ENCODE measurements at places on chromosomes 3 and 15.

DNA sequence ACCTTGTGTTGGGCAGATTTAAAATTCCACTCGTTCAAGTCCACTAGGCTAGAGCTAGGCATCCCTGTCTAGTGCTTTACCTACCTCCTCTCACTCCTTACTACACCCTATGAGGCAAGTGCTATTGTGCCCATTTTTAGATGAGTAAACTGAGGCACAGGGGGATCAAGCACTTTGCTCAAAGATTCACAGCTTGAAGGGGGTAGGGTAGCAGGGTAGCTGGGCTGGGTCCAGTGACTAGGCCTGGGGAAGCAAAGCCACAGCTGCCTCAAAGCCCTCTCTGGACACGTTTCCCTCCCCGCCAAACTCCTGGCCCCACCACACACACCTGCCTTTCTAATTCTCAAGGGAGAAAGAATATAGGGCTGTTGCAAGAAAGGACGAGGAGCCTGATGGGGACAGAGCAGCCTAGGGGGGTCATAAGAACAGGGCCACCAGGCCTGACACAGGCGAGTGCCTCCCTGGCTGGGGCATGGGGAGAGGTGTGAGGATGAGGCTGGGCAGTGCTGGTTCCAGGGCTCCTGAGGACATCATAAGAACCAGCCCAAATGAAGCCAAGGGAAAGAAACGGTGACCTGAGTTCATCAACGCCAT is 34.8 kb upstream of the SFMBT1 start:
- no peak for DNase-seq

- DNase-seq, result no peak
Observed at GRCh38 chr15:29822100-29822683, at the start of gene TJP1. TJP1 (minus strand) TSS chr15:29822468; CDS start chr15:29822028, 440 bp downstream.

- no peak for DNase-seq
Observed at GRCh38 chr3:68378631-68379030, 553.7 kb downstream of the TAFA4 start.

GRCh38 chr3:119586733-119587172 is 7.5 kb downstream of the ADPRH start:
- no peak for DNase-seq

DNA sequence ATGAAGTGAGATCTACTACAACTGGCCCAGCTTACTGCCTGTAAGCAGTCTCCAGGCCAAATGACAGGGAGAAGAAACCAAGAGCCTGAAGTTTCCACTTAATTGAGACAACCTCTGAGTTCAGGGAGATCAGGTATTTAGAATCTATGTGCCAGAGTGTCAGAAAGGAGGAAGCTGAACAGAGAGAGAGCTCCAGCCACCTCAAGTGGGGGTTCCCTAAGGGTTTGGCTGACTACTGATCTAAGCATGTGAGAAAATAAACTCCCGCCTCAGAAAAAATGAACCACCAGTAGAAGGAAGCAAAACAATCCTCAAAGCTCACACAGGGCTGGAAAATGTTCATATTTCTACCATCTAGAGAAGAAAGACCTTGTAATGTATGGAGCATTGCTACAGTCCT is 25.0 kb downstream of the ADAM10 start:
- DNase-seq, result no peak

GRCh38 chr3:189324538-189325138 is 152.9 kb downstream of the TPRG1 start:
- DNase-seq, result peak; percentile 73

- no peak for DNase-seq
Observed at GRCh38 chr3:24829011-24829581, 334.4 kb upstream of the THRB start.

GRCh38 chr3:64095802-64096201 is 72.5 kb upstream of the PSMD6 start:
- no peak for DNase-seq

DNA sequence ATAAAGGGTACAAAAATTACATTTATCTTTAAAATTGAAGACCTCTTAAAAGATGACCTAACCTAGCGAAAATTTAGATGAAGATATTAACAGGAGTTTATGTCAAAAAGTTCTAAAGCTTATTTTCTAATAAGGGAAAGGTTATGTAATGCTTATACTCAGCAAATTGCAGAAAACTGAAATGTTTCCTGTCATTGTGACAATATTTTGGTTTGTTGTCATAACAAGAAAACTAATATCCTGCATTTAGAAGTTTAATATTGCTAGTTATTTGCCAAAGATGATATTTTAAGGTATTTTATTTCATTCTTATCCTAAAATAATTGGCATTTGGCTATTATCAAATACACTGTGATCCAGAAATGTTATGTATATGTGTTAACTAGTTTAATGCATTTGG is 294.5 kb downstream of the C3orf38 start:
- DNase-seq, result no peak

DNA sequence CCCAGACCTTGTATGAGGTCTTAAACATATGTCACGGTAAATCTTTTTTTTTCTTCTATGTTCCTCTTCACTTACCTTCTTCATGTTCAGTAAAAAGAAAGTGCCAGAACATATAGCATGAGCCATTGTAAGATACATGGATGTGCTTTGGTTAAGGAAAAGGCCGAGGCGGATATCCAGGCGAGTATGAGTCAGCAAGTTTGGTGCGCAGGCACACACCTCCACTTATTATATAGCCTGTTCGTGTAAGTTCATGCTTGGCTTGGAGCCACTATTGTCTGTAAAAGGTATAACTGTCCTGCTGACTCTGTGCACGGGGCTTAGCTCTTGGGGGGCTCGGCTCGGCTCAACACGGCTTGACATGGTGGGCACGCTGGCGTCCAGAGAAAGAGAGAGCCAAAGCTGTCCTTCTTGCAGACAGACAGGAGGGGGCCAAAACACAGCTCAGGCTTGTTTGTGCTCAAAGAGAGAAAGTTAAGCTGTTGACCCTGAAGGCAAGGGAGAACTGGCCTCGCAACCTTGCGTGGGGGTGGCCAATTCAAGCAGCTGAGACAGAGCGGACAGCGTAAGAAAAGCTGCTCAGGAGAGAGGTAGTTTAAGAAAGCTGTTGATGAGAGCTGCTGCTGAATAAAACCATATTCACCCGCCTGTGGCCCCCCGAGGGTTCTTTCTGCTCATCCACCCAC is 251.2 kb downstream of the SLC9A9 start:
- no peak for DNase-seq

- DNase-seq, result no peak
Observed at GRCh38 chr3:110474397-110474796, 597.2 kb upstream of the NECTIN3 start.

- DNase-seq, result no peak
Observed at GRCh38 chr15:25801586-25802284, 61.4 kb downstream of the ATP10A start.

GRCh38 chr3:197960694-197961581 is 921 bp downstream of the LMLN start:
- no peak for DNase-seq

DNA sequence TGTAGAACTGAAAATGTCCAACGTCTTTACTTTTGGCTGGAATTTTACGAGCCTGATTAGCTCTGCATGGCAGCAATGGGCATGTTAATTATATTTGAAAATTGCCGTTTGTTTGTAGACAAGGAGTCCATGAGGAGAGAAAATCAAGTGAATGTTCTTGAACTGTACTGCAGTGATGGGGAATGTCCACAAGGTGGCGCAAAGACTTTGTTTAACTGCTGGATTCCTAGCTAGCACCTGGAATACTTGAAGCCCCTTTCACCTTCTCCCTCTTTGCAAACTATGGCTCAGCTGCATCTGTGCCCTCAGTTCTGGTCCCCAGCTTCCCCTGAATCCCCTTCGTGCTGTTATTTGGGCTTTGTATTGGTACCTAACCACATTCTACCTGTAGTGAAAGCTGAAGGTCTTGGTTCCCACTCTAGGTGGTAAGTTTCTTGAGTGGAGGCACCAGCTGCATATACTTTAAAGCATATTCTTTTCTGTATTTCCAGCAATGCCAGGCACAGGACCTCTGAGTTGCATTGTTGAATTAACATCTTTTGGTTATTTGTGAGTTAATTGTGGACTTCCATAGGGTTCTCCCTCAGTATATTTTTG is 25.3 kb downstream of the EXOG start:
- peak; percentile 54 for DNase-seq

DNA sequence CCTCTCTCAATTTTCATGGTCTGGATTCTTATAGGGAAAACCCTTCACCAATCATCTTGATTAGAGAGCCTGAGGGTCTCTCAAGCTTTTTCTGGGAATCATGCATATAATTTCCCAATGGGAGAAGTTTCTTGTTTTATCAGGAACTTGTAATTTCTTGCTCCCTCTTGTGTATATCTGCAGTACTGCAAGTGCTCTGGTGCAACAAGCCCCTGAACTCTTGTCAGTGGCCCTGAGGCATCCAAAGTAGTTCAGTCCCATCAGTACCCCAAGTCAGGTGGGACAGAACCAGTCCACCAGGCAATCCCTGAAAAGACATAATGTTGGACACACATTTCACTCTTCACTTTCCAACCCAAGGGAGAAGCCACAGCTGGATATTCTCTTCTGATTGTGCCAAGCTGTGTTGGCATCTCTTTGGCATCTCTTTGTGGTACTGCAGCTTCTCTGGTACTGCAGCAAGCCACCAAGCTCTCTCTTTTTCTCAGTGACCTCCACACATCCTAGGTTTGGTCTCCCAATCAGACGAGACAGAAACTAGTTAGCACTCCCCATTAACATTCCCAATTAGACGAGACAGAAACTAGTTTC is 214.5 kb downstream of the ZIC4 start:
- no peak for DNase-seq
